ENCODE measurements at places on chromosomes 1 and 21.

DNA sequence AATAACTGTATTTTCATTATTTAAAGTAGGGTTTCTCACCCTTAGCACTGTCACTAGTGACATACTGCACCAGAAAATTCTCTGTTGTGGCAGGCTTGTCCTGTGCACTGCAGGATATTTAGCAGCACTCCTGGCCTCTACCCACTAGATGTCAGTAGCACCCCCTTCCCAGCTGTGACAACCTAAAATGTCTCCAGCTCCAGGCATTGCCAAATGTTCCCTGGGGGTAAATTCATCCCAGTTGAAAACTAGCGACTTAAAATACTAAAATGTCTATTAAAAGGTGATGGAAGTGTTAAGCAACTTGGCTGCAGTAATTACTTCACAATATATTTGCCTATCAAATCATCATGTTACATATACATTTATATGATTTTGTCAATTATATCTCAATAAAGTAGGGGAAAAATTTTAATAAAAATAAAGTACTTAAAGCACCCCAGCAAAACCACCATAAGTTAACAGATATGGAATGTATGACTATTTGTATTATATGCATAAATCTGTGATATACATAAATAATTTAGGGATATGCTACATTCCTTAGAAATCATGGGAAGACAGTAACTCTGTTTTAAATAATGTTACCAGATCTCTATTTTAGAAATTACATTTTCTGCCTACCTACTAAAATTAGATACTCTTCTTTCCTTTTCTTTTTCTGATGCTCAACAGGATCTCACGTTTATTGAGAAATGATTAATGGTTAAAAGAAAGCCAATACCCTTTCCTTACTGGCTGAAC is 74.6 kb downstream of the ARID4B start:
- DNase-seq, result peak; percentile 65

DNA sequence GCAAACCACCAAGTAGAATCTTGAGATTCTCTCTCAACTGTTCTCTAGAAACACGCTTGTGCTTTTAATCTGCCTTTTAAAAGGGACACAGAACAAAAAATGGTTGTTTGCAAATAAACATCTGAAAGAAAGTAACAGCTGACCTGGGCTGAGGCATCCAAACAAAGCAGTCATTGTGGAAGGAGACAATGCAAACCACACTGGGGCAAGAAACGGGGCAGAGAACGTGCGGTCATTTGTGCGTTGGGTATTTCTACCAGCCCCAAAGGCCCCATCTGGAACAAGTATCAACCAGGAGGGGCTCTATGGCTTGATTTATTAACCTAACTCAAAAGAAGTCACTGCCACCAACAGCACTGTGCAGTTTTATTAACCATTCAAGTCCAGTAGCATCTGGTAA is 6.0 kb downstream of the STMN1 start:
- no peak for DNase-seq

GRCh38 chr1:45317166-45317565 is 9.5 kb upstream of the HPDL start:
- no peak for DNase-seq

- peak; percentile 96 for DNase-seq
Observed at GRCh38 chr1:111755331-111756123, at the start of gene DDX20. Gene DDX20, plus strand, starts transcription at chr1:111755901. Its CDS starts 24 bp downstream, at chr1:111755925.

- no peak for DNase-seq
Observed at GRCh38 chr1:42332877-42333276, 2.2 kb downstream of the FOXJ3 start.
